CD4-positive, alpha-beta memory T cell (primary cell): ENCODE measurements at places on chromosomes 6 and 20.

- no peak for DNase-seq
Measured at GRCh38 chr6:17396256-17396655, 2.9 kb downstream of the CAP2 start.

DNA sequence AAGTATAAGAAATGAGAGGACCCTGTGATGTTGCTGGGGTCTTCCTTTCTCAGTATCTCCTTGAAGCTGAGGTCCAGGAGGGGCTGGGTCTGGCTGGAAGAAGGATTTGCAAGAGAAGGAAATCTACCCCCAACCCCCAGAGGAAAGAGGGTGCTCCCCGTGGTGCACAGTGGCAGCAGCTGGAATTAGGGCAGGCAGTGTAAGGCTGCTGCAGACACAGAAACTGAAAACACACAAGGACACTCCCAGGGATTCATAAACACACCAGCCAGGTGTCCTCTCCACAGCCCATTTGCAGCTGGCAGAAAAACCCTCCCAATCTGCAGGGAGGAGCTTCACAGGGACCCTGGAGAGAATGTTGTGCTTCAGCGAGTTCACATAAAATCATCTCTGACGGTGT lies 297.2 kb downstream of the CDH26 start:
- no peak for DNase-seq

DNA sequence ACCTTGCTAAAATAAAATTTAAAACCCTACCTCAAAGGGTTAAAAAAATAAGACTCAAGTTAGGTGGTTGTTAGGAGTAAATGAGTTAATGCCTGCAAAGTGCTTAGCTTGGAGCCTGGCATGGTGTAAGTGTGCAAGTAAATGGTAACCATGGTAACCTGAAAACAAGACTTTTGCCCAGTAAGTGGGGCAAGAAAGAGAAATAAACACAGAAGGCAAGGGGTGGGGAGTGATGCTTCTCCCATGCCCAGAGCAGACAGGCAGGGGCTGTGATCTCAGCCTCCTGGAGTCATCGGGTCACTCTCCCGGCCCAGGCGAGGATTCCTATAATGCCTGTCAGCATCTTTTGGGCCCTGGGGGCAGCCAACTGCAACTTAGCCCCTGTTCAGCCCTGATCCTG lies 59.2 kb upstream of the SLC32A1 start:
- DNase-seq = no peak

- DNase-seq = no peak
Measured at GRCh38 chr6:24990236-24990845, 54.6 kb upstream of the RIPOR2 start.

- DNase-seq = no peak
Measured at GRCh38 chr6:133333852-133334251, 92.7 kb downstream of the EYA4 start.

DNA sequence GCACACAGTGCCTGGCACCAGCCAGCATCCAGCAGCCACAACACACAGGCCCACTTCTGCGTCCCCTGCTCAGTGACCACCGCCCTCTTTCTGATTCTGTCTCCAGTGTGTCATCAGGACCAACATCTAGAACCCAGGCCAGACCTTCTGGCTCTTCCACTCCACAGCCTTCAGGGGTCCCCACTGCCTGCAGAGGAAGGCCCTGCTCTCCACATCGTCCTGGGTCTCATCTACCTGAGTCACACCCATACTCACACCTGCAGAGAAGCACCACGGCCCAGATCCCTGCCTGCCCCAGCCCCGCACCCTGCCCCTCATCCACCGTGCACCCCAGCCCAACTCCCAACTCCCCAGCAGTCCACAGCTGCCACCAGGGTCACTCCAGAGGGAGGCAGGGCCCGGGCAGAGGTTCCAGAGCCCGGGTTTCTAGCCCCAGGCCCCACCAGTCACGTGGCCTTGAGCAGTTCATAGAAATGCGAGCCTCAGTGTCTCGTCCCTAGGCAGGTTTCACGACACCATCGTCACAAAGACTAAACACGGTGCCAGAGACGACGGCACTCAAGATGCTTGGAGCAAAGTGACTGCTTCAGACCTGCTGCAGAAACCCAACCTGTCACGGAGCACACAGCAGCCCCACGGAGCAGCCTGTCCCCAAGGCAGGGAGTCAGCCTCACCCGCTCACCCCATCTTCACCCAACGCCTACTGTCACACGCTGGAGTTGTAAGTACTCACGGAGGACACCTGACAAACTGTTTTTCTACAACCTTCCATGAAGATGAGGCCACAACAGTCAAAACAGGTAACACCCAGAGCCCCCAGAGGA lies 16.1 kb downstream of the TAF4 start:
- DNase-seq = no peak

GRCh38 chr6:11710311-11710761 lies 68.3 kb downstream of the ADTRP start:
- peak; percentile 66 for DNase-seq

DNA sequence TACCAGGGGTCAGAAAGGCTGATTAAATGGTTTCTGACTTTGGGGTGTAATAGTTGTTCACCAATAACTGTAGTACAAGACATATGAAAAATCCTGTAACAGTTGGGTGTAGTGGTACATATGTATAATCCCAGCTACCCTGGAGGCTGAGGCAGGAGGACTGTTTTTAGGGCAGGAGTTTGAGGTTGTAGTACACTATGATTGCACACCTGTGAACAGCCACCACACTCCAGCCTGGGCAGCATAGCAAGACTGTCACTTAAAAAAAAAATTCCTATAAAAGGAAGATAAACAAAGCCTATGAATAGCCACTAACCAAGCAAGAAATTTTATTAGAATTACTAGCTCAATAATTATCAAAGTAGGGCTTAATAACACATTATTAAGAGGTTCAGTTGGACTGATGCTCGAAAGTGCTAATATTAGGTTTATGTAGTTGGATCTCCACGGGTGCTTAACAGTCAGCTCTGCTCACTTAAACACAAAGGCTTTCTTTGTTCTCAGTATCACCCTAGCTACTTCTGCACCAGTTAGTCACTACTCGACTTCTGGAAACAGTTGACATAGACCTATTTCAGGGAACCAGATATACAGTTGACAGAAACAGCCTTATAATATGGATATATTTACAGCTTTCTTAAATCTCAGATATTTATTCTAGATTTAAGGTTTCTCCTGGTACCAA lies 113.0 kb downstream of the MTFR2 start:
- DNase-seq = no peak

DNA sequence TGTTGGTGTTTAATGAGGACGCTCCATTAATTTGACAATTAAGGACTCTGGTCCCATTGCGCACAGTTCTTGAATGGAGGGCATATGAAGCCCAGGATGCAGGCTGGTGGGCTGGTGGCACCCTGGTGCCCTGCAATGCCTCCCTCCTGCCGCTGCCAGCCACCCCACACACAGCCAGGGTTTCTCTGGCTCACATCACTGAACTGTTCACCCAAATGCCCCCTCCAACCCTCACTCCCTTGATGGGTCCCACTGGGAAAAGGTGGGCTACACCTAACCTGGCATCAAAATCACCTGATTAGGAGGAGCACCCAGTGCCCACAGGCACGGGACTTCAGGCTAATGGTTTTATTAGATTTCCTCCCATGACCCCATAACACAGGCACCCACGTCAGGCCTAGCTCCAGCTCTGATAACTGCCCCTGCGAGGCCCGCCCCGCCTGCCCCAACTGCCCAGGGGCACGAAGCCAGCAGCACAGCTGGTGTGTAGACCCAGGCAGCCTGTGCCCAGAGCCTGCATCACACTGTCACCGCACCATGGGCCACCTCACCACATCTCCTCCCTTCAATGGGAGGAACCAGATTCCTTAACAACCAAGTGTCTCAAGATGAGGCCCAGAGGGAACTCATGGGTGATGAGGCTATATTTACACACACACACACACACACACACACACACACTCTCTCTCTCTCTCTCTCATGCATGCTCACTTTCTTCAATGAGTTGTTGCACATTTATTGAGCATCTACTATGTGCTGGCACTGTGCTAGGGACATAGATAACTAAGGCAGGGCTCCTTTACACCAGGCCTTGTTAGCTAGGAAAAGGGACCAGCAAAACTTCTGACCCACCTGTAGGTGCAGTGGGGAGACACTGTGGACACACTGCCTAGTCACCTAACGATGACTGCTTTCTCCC lies 107.3 kb downstream of the NOL4L start:
- DNase-seq = no peak

- DNase-seq = peak; percentile 45
Measured at GRCh38 chr6:137165375-137166246, 7.8 kb downstream of the IL22RA2 start.

GRCh38 chr20:60191014-60191413 lies 232.8 kb downstream of the CDH26 start:
- no peak for DNase-seq

DNA sequence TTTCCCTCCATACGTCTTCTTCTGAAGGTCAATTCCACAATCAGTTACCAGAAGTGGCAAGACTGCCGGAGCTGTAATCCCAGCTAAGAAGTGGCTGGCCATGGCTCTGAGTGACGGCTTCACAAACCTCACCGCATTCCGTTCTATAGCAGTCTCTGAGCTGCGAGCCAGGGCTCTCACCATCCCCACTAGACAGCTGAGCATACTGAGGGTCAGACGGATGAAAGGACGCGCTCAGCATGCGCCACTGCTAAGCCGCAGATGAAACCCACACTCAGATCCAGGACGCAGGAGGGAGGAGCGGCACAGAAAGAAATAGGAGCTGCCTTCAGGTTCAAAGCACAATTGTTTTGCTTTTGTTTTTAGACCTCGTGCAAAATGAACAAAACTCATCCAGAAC lies 97.9 kb downstream of the ANKRD60 start:
- no peak for DNase-seq

- DNase-seq = no peak
Measured at GRCh38 chr20:45456632-45457031, 12.9 kb upstream of the WFDC2 start.

GRCh38 chr6:107712237-107712664 lies 111.9 kb downstream of the SCML4 start:
- no peak for DNase-seq

GRCh38 chr6:154041001-154041400 lies 2.0 kb downstream of the OPRM1 start:
- DNase-seq = no peak

- DNase-seq = no peak
Measured at GRCh38 chr20:34468951-34469350, 47.3 kb upstream of the DYNLRB1 start.

DNA sequence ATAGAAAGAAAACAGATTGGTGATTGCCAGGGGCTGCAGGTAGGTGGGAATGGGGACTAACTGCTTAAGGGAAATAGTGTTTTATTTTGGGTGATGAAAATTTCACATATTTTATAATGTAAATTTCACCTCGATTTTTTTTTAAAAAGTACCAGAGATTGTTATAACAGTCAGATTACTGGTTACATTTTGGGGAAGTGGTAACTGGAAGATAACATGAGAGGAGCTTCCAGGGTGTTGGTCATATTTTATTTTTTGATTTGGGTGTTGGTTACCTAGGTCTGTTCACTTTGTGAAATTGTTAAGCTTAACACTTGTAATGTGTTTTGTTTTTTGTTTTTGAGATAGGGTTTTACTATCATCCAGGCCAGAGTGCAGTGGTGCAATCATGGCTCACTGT lies 17.2 kb upstream of the CRIP3 start:
- DNase-seq = no peak

GRCh38 chr6:30055513-30055912 lies 5.6 kb upstream of the POLR1H start:
- no peak for DNase-seq

GRCh38 chr6:101741474-101742171 lies 348.1 kb downstream of the GRIK2 start:
- DNase-seq = no peak

DNA sequence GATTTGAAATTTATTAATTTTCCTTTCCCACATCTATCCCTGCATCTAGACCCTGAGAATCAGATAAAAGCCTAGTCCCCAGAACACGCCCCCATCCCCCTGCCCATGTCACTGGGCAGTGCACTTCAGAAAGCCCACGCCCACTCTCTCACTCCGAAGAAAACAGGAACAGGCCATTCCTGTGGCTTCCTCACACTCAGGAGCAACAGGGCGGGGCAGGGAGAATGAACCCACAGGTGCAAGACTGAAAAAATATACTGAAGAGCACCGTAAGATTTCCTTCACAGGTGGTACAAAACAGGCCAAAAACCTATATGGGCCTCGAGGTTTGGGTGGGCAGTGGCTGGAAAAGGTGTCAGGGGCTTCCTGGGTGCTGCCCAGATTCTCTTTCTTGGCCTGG lies 3.4 kb downstream of the OXT start:
- no peak for DNase-seq

DNA sequence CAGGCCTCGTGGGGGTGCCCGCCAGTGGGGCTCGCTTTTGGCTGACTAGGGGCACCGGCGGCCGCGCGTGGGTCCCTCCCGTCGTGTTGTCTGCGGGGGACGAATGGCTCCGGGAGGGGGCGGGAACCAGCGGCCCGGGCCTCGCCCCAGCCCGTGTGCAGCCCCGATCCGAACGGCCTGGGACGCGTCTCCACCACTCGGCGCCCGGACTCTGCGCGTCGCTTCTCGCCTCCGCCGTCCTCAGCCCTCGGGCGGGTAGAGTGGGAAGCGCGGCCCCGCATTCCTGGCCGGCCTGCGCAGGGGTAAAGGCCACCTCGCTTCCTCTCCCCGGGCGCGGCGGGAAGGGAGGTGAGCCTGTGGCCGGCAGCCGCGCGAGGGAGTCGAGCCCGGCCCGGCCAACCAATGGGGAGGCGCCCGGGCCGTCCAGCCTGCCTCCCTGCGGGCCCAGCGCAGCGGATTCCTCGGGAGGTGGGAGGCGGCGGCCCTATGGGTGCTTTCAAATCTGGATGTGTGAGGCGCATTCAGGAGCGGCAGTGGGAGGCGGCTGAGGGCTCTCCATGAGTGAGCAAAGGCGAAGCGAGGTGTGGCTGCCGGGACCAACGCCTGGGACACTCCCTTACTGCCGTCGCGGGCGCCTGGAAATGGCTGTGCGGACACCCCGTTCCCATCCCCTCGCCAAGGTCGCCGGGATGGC lies 1.1 kb upstream of the ZBTB46 start:
- DNase-seq = no peak

- DNase-seq = no peak
Measured at GRCh38 chr20:1669304-1669703, 11.7 kb upstream of the SIRPG start.

DNA sequence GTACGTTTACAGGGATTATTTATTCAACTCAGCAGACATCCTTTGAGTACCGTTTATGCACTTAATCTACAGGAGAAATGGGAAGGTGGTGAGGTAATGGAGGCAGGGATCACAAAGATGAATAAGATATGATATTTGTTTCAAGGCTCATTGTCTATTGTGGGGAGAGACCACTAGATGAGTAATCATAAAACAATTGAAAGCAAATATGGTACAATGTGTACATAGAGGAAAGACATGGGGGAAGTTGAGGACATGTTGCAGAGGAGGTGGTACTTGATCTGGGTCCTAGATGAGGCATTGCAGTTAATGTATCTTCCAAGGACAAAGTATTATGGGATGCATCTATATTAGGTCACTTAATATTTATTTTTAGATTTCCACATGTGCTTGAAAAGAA lies 13.7 kb upstream of the CDC5L start:
- no peak for DNase-seq

GRCh38 chr6:95318137-95318536 lies 259.2 kb upstream of the MANEA start:
- DNase-seq = no peak

DNA sequence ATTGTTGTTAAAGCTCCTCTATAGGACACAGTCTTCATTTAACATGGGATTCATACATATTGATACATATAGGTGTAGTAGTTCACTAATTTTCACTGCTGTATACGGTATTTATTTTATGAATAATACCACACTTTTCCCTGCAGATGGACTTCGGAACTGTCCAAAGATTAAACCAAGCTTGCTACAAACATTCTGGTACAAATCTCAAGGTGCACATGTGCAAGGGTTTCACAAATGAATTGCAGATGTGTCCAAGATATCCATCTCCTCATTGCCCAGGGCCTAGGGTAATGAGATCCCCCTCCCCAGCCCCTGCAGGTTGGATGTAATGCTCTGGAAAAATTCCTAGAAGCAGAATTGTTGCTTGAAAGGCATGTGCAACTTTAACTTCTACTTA lies 31.4 kb downstream of the DTNBP1 start:
- no peak for DNase-seq
